Astrocyte of the cerebellum (primary cell): ENCODE measurements at places on chromosomes 2 and 18.

DNA sequence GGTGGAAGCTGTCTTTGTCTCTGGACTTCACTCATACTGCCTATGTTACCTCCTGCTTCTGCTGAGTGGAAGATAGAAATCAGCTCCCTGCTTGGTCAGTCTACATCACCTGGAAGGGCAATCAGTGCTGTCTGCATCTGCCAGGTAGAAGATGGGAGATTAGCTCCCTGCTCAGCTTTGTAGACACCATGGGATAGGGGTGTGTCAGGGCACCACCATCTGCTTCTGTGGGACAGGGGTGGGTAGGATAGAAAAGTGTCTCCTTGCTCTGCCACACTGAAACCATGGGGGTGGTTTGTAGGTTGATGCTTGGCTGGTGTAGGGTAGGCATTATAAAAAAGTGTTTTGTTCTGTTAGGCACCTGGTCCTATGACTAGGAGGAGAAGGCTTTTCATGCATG is 34.1 kb downstream of the STARD6 start:
- DNase-seq: no peak

- no peak for DNase-seq
These were observed 22.7 kb downstream of the C1D start for GRCh38 chr2:68040078-68040477.

DNA sequence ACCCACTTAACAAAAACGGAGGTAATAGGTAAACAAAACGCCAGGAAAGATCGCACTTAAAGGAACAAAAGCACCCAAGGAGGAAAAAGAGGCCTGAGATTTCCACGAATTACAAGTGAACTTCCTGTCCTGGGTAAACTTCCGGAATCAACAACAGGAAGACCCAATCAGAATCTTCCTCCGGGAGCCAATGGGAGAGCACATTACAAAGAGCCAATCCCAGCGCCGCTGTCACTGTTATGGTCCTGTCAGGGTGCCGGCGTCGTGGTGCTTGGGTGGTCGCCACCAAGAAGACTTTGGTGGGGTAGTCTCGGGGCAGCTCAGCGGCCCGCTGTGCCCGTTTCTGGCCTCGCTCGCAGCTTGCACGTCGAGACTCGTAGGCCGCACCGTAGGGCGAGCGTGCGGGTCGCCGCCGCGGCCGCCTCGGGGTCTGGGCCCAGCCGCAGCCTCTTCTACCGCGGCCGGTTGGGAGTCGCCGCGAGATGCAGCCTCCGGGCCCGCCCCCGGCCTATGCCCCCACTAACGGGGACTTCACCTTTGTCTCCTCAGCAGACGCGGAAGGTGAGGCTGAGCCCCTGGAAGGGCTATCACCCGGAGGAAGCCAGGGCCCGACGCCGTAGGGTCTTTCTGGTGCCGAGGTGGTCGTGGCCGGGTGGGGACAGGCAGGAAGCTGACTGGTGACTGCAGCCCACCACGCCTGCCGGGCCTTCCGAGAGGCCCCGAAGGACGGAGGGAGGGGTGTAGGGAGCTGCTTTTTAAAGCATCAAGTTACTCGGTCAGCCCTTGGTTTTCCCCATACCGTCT is at the start of gene YIPF4:
Gene YIPF4 (plus strand): TSS at position 231 of the 804 bp plus-strand sequence. CDS start 252 bp downstream, at position 483.
- peak; percentile 89 for DNase-seq

DNA sequence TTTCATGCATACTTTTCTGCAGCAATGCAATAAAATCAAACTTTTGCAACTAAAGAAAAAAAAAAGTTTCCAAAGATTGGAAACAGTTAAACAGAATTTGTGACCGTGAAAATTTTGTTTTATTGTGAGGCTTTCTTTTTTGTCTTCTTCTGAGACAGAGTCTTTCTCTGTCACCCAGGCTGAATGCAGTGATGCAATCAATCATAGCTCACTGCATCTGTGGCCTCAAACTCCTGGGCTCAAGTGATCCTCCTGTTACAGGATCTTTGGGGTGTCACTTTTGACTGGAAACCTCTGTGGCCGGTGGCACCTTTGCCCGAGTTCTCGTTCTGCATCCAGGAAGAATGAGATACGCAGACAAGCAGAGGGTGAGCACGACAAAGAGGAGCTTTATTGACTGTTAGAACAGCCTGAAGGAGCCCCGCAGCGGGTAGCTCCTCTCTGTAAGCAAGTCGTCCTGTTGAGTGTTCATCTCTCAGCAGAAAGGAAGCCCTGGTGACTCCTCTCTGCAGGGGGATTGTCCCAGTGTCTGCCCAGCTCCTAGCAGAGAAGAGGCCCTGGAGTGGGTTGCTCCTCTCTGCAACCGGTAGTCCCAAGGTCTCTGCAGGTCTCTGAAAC is 16.9 kb upstream of the ILKAP start:
- DNase-seq: no peak

- no peak for DNase-seq
These were observed 125.7 kb downstream of the PDE1A start for GRCh38 chr2:182301093-182301492.

- DNase-seq: no peak
These were observed 91.4 kb upstream of the OTOS start for GRCh38 chr2:240231838-240232244.

DNA sequence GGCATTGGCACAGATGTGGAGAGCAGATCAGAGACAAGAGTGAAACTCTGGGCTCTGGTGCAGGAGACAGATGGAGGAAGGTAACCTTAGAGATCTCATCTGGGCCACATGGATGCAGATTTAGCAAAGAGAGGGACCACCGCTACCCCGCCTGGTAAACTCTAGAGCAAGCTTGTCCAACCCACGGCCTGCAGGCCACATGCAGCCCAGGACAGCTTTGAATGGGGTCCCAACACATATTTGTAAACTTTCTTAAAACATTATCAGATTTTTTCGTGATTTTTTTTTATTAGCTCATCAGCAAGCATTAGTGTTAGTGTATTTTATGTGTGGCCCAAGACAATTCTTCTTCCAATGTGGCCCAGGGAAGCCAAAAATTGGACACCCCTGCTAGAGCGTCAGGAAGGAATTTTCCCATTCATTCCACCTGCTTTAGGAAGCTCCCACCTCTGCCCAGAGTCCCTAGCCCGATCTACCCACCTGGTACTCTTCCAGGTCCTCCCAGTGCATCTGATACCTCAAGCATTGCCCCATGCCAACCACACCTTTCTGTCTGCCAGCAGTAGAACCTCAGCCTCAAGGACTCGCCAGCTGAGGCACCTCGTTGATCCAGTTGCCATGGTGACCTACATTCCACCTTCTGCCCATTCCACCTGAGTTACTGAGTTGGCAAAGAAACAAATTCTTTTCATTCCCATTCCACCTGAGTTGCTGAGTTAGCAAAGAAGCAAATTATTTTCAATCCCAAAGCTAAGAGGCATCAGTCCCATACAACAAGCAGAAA is at the start of gene CIB4:
Gene CIB4 (minus strand): TSS at position 586 of the 784 bp plus-strand sequence. CDS start 52 bp downstream, at position 534.
- no peak for DNase-seq

DNA sequence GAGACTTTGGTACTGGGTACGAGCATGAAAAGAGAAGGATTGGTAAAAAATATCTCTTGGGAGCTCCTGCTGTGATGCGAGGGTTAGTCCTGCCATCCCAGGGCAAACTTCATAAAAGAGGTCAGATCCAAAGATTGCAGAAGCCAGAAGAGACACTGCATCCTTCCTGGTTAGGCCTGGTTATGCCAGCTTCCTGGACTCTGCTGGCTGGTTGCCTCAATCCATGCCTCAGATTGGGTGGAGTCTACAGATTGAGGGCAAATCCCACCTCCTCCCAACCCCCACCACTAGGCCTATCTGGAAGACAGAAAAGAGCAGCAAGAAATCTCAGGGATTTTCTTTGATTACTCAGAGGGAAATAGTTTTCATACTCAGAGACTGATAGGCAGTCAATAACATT is 5.3 kb upstream of the ACADL start:
- no peak for DNase-seq

DNA sequence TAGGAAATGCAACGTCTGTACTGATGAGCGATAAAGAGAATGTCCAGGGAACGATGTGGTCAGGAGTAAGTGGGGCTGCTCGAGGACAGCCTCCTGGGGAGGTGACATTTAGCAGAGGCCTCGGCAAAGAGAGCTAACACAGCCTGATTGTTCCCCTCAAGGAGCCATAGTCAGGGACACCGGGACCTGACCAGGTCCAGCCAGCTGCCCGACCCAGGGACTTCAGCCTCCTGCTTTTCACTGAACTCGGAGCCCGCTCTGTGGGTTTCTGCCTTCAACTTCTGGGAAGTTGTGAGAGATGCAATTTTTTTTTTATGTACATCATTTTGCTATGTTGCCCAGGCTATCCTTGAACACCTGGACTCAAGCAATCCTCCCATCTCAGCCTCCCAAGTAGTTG is 10.1 kb downstream of the NEU2 start:
- no peak for DNase-seq

GRCh38 chr2:216971593-216971992 is 111.7 kb upstream of the TNP1 start:
- no peak for DNase-seq

- DNase-seq: no peak
These were observed 111.5 kb upstream of the MGAT5 start for GRCh38 chr2:134142341-134142738.
